Gastroesophageal sphincter (tissue), 4 donors: ENCODE measurements at places on chromosomes 5 and 9.

DNA sequence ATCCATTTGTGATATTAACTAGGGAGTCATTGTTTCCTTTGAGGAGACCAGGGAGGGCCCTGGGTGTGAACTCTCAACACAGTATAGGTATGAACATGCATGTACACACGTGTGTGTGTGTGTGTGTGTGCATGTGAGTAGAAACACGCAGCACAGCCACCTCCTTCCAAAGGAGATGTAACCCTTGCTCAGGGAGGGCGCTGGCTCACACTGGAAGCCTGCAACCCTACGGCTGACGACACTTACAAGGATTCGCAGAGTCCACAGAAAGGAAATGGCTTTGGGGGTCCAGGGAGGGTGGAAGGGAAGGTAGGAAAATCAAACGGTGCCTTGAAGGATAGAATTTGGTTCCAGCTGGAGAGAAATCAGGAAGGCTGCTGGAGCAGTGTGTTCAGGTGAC is 21.9 kb downstream of the TRIP13 start:
- ATAC-seq: no peak

DNA sequence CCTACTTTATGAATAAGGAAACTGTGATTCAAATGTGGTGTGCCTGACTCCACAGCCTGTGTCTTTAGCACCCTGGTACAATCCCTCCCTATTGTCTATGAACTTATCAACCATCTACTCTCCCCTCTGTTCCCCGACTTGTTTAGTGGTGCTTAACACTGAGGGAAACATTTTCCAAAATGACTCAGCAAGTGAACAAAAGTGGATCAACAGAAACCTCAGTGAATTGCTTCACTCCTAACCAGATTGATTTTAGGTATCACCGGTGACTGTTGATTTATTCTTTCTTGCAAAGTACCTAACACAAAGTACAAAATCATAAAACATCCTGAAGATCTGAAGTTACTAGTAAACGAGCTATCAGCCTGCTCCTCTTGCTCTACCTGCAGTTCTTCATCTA is 42.1 kb upstream of the RAPGEF6 start:
- no peak for ATAC-seq

- no peak for ATAC-seq
Measured at GRCh38 chr5:132103969-132104391, 30.4 kb downstream of the CSF2 start.

- ATAC-seq: peak; percentile 86
Measured at GRCh38 chr9:134662143-134662876, 20.7 kb downstream of the COL5A1 start.

- no peak for ATAC-seq
Measured at GRCh38 chr9:133876144-133876543, 116.0 kb downstream of the VAV2 start.

DNA sequence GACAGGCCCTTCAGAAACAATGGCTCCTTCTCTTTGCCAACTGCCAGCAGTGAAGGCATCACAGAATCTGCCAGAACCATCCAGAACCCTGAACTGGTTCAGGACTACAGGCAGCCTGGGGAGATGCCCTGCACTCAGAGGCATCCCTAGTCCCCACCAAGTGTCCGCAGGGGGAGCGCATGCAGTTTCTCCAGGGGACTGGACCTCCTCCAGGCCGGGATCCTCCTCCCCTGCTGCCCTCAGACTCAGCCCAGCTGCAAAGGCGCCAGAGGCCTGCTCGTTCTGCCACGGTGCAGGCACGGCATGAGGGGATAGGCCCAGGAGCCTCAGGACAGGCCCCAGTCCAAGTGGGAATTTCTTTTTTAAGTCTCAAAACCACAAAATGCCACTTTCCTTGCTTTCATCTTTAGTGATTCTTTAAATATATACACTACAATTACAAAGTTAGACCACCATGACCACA is 72.0 kb downstream of the SEMA4D start:
- no peak for ATAC-seq

- peak; percentile 17 for ATAC-seq
Measured at GRCh38 chr5:177426566-177427210, at the start of gene GRK6. Gene GRK6 (plus strand): TSS chr5:177426676. CDS start chr5:177426846, 170 bp downstream.

DNA sequence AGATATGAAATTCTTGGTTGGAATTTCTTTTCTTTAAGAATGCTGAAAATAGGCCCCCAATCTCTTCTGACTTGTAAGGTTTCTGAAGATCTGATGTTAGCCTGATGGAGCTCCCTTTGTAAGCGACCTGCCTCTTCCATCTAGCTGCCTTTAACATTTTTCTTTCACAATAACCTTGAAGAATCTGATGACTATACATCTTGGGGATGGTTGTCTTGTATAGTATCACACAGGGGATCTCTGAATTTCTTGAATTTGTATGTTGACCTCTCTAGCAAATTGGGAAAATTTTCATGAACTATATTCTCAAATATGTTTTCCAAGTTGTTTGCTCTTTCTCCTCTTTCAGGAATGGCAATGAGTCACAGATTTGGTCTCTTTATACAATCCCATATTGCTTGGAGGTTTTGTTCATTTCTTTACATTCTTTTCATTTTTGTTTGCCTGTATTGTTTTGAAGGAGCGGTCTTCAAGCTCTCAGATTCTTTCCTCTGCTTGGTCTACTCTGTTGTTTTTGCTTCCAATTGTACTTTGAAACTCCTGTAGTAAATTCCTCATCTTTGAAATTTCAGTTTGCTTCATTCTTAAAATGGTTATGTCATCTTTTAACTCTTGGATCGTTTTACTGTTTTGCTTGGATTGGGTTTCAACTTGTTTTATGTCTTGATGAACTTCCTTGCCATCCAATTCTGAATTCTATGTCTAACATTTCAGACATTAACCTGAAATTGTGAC is 245.2 kb upstream of the TARS1 start:
- no peak for ATAC-seq

- no peak for ATAC-seq
Measured at GRCh38 chr5:157342822-157343402, 77.0 kb downstream of the CYFIP2 start.

DNA sequence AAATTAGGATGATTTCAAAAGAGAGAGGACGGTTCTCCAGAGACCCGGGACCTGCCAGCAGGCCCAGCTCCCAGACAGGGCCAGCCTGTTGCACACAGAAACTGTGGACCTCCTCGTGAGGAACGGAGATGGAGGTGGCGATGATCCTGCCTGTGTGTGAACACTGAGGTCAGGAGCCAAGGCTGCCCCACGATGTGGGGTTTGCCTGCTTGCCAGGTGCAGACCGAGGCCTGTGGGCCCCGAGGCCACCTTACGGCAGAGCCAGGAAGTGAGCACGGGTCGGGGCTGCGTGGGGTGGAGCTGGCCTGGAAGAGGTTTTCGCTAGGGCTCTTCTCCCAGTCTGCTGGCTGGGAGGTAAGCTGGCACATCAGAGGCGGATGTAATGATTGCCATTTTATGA is 4.3 kb downstream of the FAM163B start:
- no peak for ATAC-seq

DNA sequence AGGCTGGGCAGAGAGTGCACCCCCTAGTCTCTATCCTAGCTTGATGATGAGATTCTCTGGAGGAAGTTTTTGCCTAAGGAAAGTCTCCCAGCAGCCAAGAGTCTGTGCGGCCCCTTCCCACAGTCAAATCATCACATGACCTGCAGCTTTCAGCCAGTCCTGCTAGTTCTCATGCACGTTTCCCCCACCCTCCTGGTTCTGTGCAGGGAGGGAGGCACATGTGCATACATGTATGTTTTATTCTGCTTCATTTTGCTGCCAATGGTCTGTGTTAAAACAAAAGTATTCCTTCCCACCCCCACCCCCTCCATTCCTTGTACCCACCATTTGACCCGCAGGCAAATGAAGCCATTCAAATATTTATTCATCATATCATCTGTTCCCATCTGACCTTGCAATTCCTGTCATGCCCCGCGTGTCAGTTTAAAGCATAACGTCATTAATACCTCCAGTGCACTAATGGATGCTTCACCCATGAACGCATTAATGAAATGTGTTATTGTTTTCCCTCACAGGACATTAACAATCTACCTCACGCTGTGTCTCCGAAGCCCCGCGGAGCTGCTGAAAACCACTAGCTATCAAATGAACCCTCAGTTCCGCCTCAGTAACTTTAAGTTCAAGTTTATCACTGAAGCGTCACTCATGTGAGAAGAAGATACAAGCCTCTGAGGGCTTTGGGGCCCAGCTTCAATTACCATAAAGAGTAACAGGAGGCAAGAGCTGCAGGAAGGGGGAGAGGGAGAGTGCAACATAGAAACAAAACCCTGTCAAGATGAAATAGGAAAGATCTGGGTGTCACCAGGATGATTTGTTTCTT is 139.6 kb downstream of the RASEF start:
- ATAC-seq: no peak

DNA sequence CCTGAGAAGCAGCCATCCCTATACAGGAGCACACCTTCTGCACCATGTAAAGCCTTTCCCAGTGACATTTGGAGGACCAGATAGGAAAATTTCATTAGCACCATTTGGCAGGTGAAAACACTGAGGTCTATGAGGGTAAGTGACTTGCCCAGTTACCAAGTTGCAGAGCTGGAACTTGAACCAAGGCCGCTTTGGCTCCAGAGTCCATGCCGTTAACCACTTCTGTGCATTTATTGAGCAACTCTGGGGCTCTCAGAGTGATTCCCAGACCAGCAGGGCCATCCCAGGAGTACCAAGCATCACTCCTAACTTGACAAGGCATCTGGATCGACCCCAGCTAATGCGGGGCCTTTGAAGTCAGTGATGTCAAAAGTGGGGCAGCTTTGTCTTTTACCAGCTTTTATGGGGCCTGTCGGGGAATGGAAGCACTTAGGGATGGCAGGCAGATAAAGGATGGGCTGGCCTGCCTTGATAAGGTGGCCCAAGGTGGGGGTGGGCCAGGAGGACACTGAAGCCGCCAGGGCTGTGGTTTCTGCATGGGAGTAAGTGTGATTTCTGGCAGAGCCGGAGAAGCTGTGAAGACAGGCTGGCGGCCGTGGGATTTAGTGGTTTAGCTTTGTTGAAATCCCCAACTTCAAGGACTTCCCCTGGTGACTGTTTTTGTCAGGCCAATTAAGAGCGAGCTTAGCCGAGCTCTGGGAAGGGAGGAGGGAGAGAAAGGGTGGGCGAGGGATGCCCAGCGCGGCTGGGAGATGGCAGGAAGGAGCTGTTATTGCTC is 127.3 kb downstream of the MACROH2A1 start:
- ATAC-seq: no peak

DNA sequence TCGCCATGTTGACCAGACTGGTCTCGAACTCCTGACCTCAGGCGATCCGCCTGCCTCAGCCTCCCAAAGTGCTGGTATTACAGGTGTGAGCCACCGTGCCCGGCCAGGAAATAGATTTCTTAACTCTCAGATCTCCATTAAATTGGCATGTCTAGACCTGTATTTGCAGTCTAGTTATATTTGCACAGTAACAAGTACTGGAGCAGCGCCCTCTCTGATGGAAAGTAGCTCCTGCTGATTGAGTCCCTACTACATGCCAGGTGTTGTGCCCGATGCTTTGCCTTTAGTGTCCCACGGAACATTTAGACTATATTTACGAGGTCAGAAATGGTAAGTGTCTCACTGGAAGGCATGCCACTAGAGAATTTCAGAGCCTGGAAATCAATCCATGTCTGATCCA is 15.8 kb upstream of the TMED9 start:
- no peak for ATAC-seq

DNA sequence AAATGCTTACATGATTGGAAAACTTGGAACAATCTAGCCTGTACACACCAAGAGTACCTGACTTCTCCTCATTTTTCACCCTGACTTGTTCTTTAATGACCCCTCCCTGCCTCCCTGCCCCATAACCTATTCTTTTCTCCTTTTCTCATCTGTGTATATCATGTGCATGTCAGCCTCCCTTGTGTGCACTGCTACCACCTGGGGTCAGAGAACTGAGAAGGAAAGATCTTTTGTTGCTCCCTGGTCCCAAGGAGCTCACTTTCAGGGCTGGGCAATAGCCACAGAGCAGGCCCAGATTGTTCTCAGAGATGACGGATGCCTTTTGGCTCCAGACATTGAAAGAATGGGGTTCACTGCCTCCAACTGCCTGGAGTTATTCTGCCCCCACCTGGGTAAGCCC is 5.1 kb downstream of the MAP1B start:
- no peak for ATAC-seq

DNA sequence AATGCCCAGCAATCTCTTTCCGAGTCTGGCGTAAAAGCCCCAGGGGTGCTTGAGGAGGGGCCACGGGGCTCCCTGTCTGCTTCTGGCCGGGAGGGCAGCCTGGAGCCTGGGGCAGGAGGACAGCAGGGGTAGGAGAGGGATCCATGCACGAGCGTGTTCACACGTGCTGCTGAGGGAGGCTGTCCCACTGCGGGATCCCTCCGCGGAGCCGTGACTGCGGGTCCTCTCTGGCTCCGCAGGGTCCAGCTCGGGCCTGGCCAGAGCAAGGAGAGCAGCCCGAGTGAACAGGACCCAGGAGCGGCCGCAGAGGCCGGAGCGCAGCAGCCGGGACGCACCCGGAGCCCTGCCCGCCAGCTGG is 78.4 kb downstream of the ZNF354C start:
- no peak for ATAC-seq
